ENCODE measurements at places on chromosomes 6 and 20.

GRCh38 chr6:153129873-153130514 is 1.1 kb downstream of the RGS17 start:
- DNase-seq, result no peak

- no peak for DNase-seq
These were observed 18.8 kb upstream of the SDHAF4 start for GRCh38 chr6:70547905-70548304.

- peak; percentile 21 for DNase-seq
These were observed 39.6 kb downstream of the SLC23A2 start for GRCh38 chr20:4961746-4962145.

DNA sequence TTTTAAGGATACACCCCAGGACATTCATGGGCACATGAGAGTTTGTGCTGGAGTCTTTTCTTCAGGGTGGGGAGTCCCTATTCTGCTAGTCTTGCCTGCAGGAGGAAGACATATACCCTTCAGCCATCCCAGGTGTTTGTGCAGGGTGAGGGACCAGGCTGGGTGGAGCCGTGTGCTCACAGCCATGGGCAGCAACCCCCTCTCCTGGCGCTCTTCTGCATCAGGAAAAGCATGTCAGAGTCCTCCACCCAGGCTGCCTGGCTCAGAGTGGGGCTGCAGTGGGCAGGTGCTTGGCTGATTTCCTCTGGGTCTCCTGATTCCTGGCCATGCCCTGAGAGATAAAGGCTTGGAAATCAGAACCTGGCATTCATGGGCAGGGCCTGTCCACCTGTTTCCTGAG is 22.7 kb upstream of the MLN start:
- DNase-seq, result no peak

DNA sequence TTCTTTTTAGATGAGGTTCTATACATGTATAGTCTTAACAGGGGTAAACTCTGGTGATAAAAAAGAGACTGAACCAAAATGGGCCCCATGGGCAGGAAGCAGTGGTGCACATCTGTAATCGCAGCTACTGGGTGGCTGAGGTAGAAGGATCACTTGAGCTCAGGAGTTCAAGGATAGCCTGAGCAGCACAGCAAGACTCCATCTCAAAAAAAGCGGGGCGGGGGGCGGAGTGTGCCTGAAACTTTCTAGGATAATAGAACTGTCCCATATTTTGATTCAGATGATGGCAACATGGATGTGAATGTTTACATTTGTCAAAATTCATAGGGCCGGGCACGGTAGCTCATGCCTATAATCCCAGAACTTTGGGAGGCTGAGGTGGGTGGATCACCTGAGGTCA is 48.8 kb upstream of the TAF8 start:
- DNase-seq, result no peak

GRCh38 chr6:155530219-155530834 is 74.7 kb upstream of the NOX3 start:
- DNase-seq, result no peak

DNA sequence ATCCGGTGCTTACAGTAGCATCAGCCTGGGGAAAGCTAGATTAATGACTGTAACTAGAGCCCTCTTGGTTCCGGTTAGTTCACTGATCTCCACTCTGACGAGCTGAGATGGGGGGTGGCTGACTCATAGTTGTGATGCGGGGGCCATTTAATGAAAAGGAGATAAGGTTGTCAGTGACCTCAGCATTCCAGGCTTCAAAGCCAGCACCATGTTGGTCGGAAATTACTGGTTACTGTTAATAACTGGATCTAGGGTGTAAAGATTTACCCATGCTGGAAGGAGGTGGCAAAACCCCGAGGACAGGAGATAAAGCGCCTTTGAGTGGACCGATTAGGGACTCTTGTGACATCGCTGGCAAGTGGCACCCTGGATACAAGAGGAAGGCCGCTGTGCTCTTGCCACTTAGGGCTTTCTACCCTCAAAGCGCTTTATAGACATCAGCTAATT is 21.1 kb downstream of the FOXC1 start:
- no peak for DNase-seq

DNA sequence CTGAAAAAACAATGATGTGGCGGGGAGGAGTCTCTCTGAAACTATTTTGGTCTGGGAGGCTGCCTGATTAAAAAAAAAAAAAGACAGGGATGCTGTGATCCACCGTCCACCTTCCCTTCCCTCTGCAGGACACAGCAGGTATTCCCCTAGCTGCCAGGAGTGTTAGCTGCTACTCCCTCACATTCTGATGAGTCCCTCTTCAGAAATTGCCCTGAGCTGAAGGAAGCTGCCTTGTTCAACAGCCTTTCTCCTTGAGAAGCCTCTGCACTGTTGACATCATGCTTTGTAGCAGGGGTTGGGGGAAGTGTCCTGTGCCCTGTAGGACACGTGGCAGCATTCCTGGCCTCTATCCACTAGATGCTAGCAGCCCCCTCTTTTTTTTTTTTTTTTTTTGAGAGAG is 71.7 kb upstream of the ZMYND8 start:
- DNase-seq, result no peak

- DNase-seq, result no peak
These were observed 9.3 kb downstream of the SERAC1 start for GRCh38 chr6:158158748-158159147.

DNA sequence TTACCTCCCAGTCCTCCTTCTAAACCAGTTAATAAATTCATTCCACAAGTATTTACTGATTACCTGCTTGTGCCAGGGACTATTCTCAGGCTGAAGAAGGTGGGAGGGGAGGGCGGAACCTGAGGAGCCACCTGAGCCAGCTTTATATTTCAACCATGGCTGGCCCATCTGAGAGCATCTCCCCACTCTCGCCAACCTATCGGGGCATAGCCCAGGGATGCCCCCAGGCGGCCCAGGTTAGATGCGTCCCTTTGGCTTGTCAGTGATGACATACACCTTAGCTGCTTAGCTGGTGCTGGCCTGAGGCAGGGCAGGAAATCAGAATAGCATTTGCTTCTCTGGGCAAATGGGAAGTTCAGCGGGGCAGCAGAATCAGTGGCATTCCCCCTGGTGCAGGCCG is 4.9 kb upstream of the AAR2 start:
- DNase-seq, result no peak

DNA sequence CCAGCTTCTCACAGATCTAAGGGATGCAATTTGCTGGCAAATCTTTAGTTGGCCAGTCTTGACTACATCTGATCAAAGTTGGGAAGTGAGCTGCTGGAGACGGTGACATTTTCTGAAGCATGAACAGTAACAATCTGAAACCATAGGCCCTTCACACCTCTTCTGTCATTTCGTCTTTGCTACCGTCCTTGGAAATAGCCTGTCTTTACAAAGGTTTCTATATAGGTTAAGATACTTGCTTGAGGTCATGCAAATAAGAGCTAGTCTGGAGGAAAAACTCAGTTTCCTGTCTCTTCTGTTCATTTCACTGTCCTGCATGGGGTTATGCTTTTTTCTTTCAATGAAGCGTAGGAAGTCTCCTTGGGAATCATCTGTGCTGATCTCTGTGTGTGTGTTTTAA is 55.6 kb downstream of the CARMIL1 start:
- no peak for DNase-seq

DNA sequence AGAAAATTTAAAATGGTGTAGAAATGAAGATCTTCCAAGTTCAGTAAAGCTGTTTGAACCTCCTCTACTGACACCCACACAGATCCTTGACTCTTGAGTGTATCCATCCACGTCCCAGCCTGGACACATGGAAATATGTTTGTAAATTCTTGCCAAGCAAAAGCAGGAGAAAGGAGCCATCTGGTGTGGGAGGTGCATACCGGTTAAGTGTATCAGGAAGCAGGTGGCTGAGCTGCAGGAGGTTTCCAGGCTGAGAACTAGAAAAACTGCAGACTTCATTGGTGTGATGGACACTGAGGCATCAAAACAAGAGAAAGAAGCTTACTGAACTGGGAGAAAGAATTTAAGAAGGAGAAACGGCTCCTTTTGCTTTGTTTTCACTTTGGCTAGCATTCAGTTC is 229.9 kb upstream of the GRIK2 start:
- no peak for DNase-seq

- DNase-seq, result no peak
These were observed 50.5 kb downstream of the CFAP61 start for GRCh38 chr20:20102716-20103258.

DNA sequence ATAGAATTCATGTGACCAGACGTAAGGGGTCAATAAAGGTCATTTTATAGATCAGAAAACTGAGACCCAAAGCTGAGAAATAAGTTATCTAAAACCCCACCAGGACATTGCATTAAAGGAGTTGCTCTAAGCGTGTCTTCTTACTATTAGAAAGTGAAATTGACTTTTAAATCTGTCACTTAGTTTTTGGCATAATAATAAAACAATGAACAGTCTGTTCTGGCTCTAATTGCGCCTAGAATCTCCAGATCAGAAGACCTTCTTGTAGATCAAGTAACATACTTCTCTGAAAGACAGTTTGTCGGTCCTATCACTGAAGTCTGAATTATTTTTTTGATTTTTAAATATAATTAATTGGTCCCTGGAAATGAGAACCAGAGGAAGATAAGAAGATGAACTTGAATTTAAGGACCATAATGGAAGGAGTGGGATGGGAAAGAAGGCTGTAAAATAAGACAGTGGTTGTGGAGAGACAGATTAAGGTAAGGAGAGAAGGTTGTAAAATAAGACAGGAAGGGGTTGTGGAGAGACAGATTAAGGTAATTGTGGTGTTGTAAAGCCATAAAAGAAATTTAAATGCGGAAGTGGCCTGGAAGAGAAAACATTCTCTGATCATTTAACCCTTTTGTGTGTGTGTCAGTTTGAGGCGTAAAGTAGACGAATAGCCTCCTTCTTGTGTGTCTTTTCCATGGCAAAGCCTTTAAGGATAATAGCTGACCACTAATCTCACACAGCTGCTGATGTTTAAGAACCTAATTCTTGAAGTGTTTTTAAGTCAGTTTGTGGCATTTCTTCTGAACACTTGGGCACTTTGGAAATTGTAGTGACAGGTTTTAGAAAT is 20.1 kb downstream of the TOP1 start:
- DNase-seq, result no peak

- DNase-seq, result no peak
These were observed 48.2 kb downstream of the TSHZ2 start for GRCh38 chr20:53020376-53020775.

DNA sequence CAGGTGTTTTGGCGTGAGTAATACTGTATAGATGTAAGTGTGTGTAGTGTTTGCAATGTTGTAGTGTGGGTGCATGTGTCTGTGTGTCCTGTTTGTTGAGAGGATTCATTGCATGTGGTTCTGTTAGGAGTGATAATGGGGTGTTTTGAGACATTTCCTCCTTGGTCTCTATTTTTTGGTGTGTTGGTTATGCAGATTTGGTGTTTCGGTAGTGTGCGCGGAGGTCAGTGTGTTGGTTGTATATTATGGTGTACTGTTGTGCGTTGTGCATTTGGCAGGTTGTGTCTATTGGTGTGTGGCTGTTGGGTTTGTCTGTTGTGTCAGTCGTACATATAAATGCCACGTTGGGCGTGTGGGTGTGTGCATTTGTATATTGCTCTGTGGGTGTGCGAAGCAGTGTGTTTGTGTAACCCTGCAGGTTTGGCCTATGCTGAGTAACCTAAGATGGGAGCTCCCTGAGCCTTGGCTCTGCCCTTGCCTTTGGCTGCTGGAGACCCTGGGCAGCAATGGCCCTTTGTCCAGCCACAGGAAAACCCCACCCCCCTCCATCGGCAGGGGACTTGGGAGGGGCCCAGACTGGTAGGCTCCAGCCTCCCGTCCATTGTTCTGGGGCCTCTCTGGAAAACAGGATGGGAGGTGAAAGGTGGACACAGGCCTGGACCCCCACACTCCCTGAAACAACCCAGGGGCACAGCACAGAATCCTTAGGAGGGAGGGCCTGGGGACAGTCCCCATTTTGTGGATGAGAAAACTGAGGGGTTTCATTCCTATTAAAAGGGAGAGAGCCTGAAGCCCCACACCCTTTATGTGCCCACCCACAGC is 10.3 kb upstream of the ID1 start:
- no peak for DNase-seq

DNA sequence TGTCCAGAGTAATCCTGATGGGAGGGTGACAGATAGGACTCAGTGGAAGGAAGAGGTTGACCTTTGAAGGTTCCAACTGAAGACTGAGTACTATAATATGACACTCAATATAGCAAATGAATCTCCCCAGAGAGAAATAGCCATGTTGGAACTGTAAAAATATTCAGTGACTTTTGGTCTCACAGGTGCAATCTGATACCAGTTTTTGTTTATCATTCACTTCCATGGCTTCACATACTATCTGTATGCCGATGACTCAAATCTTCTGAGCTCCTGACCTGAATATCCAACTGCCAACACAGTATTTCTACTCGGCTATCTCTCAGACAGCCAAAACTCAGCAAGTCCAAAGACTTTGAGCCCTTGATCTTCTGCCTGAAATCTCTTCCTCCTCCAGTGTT is 21.8 kb upstream of the PKHD1 start:
- DNase-seq, result no peak

GRCh38 chr6:150698391-150698790 is 98.7 kb downstream of the PLEKHG1 start:
- no peak for DNase-seq

DNA sequence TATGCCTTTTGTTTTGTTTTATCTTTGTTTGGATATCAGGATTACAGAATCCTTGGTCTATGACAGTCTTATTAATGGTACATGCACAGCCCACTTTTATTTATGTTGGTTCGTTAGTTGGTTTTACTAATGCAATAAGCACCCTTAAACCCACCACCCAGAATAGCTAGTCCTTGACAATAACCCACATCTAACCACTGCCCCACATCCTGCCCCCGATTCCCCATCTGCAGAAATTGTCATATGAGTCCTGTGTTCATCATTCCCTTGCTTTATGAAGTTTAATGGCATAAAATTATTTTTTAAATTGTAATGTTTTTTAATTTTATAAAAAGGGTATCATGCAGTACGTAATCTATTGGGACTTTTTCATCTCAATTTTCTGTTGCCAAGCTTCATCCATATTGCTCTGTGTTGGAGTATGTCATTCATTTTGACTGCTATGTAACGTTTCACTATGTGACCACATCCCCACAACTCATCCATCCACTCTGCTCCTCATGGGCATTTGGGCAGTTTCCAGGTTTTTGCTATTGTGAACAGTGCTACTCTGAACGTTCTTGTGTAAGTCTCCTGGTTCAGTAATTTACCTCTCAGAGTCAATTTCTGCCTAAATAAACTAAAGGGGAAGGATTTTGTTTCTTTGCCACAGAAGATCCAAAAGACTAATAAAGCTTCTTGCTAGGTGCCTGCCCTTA is 150.4 kb downstream of the MRPL14 start:
- no peak for DNase-seq

DNA sequence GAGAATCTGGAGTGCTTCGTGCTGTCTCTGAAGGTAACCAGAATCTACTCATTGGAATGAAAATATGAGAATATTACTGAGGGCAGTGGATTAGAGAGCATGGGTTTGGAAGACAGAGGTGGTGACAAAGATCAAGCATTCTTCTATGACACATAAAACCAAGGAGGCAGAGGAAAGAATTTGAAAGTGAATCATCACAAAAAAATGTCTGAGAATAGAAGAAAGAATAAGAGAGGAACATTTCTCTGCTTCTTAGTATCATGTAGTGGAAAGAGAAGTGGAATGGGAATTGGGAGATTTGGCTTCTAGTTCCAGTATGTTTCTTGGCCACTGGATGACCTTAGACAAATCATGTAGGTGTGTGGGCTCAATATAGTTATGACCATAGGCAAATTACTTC is 474.0 kb downstream of the TFAP2B start:
- no peak for DNase-seq

- no peak for DNase-seq
These were observed 11.4 kb upstream of the NEDD9 start for GRCh38 chr6:11243861-11244260.

All from stimulated activated CD8-positive, alpha-beta memory T cell treated with anti-CD3 and anti-CD28 coated beads, Interleukin-7, amount 100 ng/mL, for 4 hours (primary cell).